ENCODE measurements at places on chromosomes 1 and 21.
A peak's percentile ranks its signal among the peaks of the same experiment; 100 is the strongest.

DNA sequence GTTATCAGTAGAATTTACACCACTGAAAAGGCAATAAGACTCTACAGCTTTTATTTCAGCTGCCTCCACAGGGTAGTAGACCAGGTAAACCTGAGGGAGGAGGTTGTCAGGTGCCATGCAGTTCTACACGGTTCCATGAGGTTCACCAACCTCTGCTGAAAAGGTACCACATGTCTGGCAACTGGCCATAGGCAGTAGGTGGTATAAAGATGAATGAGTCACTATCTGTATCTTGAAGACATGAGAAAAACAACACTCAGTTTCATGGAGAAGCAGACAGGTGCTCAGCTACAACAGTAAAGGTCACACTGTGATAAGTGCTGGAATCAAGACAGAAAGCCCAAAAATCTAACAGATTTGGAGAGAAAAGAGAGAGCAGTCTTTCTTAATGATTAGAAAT, 145.4 kb downstream of the PTGER3 start:
- DNase-seq, result no peak

DNA sequence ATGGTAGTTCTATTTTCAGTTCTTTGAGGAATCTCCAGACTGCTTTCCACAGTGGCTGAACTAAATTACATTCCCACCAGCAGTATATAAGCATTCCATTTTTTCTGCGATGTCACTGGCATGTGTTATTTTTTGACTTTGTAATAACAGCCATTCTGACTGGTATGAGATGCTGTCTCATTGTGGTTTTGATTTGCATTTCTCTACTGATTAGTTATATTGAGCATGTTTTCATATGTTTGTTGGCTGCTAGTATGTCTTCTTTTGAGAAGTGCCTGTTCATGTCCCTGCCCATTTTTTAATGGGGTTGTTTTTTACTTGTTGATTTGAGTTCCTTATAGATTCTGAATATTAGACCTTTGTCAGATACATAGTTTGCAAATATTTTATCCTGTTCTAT, 87.9 kb downstream of the RPS6KC1 start:
- no peak for DNase-seq

- DNase-seq, result peak; percentile 62
Observed at GRCh38 chr1:47725992-47726855, 271.0 kb downstream of the TRABD2B start.

DNA sequence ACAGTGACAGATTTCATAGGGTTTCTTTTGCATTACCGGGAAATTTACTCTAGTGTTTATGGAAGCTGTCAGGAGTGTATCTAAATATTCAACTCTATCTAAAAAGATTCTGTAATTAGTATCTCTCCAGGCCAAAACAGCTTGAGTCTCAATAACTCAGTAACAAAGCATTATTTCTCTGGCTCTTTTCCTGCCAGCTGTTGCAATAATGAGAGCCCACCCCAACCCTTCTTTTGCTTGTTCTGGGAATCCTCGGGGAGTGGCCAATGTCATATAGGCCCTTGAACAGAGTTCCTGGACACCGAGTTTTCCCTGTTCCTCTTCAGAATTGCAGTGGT, 120.1 kb upstream of the SGIP1 start:
- no peak for DNase-seq

- no peak for DNase-seq
Observed at GRCh38 chr1:57761628-57762027, 337.8 kb upstream of the DAB1 start.

GRCh38 chr1:117894078-117894477, 35.3 kb downstream of the GDAP2 start:
- no peak for DNase-seq

DNA sequence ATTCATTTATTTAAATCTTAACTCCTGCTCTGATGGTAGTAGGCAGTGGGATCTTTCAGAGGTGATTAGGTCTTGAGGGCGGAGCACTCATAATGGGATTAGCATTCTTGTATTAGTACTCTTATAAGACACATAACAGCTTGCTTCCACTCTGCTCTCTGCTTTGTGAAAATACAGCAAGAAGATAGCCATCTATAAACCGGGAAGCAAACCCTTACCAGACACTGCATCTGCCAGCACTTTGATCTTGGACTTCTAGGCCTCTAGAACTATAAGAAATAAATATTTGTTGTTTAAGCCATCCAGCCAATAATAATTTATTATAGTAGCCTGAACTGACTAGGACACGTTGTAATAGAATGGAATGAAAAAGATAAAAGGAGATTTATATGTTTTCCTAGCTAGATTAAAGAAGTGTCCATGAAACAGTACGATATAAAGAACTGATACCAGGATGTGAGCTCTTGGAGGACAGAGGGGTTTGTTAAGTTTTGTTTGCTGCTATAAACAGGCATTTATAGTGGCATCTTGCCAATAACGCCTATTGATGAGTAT, 869.9 kb downstream of the MRPL39 start:
- no peak for DNase-seq

DNA sequence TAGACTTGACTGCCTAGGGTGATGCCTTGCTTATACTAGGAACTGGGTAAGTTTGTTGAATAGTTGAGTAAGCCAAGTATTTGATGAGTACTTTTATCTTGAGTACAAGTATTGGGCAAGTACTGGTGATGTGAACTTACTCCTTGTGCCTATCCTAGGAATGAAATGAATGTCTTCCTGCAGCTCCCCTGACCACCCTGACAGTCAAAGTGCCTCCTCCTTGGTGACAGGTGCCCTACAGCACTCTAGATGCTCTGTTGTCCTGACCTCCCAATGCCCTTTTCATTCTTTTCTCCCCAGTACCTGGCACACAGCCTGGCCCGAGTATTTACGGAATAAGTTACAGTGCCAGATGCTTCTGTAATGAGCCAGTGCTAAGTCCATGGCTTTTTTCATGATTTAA, 25.5 kb downstream of the PCSK9 start:
- no peak for DNase-seq

GRCh38 chr1:93681101-93681988, at the start of gene BCAR3:
TSS of gene BCAR3 (minus strand) at chr1:93681837. CDS start at chr1:93674930, 6,907 bp downstream.
- no peak for DNase-seq

GRCh38 chr1:22284236-22284635, 141.3 kb upstream of the WNT4 start:
- no peak for DNase-seq

DNA sequence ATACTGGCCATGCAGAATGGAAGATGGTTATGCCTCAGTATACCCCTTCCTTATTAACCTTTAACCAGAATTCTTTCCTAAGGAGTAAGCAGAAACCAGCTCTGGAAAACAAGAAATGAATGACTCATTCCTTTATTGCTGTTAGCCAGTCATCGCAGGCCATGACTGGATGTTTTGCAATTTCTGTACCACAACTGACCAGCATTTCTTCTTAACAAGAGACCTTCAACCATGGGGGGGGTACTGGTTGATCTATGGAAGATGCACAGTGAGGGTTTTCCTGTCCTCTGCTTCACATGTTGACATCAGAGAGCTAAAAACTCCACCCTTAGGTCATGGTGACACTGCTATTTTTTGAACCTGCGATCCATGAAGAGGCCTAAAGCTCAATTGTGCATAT, 28.0 kb upstream of the RNF2 start:
- DNase-seq, result no peak

GRCh38 chr1:118907466-118907865, 80.7 kb downstream of the TBX15 start:
- no peak for DNase-seq

- DNase-seq, result no peak
Observed at GRCh38 chr1:72066431-72066830, 215.9 kb downstream of the NEGR1 start.

- DNase-seq, result no peak
Observed at GRCh38 chr1:226788965-226789364, 49.9 kb upstream of the ITPKB start.

- DNase-seq, result no peak
Observed at GRCh38 chr1:202146279-202146678, 1.7 kb upstream of the ARL8A start.

- no peak for DNase-seq
Observed at GRCh38 chr1:15282810-15283474, 35.9 kb downstream of the FHAD1 start.

GRCh38 chr1:41171266-41171874, 70.7 kb downstream of the SCMH1 start:
- DNase-seq, result no peak

- no peak for DNase-seq
Observed at GRCh38 chr1:83799594-83799993, 199.3 kb downstream of the TTLL7 start.
